ENCODE measurements at places on chromosomes 1 and 21.

GRCh38 chr1:31476891-31477846, 64.2 kb downstream of the SERINC2 start:
- DNase-seq: no peak

DNA sequence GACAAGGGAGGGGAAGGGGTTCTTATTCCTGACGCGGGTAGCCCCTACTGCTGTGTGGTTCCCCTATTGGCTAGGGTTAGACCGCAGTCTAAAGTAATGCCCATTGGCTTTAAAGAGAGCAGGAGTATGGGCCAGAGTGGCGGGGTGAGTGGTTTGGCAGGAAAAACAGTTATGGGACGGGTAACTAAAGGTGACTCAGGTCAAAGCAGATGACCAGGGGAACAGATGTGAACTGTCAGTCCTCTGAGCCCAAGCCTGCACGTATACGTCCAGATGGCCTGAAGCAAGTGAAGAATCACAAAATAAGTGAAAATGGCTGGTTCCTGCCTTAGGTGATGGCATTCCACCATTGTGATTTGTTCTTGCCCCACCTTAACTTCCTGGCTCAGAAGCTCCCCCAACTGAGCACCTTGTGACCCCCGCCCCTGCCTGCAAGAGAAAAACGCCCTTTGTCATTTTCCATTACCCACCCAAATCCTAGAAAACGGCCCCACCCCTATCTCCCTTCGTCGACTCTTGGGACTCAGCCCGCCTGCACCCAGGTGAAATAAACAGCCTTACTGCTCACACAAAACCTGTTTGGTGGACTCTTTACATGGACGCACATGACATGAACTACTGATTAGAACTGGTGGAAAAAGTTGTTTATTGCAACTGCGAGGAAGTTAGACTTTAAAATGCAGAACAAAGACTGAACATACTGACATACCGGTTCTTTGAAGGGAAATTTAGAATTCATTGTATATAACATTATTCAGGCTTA, 758 bp upstream of the ATAD3B start:
- no peak for DNase-seq

DNA sequence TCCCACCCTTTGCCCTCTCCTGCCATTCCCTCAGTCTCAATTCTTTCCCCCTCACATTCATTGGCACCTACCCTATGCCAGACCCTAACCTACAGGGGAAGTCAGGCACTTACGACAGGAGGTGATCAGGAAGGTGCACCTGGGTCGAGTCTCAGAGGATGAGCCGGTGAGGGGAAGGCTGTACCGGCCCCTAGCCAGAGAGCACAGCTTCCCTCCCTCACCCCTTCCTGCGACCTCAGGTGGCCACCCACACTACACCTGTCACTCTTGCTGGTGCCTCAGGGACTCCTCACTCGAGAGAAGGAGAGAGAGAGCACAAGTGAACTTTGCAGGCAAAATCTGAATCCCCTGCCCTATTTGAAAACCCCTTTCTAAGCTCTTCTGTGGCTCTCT, 1.7 kb upstream of the MYOM3 start:
- no peak for DNase-seq

- DNase-seq: no peak
These were observed 12.9 kb downstream of the DNAJC11 start for GRCh38 chr1:6688757-6689156.

DNA sequence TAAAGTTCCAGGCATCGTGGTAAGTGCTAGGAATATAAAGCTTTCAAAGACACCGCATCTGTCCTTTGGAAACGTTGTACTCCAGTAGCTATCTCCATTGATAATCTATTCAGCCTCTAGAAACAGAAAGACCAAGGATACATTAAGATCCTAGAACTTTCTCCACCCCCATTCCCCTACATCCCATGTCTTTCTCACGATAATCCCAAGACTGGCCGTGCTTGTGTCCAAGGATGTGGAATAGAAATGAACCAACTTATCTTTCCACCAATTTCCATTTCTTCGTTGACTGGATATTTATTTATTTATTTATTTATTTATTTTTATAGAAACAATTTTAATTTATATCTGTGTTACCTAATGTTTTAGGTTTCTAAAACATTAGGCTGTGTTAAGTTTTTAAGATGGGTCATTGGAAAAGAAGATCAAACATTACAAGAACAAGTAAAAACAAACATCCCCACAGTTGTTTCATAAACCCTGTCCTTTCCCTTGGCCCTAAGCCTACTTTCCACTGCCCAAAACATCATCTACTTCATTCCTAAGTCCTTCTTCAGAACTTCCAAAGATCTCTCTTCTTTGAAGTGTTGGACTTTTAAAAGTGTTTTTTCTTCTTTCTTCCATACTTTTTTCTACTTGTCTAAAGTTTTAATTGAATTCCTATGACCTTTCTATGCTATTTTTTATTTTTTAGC, 39.7 kb downstream of the LRRC8C start:
- DNase-seq: no peak

DNA sequence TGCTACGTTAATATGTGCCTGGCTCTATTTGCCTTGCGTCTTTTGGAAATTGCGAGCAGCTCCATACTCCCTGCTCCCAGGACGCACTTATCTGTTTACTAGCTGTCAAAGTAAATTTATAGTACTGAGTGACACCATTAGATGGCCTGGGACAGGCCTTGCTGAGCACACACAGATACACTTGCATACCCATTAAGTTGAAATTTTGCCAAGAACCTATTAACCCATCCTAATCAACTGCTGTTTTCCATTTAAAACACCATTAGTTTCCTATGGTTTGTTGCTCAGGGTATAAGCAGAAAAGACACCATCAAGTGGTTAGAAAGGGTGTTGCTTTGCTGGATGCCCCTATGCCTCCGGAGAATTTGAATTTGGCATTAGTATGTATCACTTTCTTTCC, 187.3 kb downstream of the SLC44A5 start:
- DNase-seq: no peak

DNA sequence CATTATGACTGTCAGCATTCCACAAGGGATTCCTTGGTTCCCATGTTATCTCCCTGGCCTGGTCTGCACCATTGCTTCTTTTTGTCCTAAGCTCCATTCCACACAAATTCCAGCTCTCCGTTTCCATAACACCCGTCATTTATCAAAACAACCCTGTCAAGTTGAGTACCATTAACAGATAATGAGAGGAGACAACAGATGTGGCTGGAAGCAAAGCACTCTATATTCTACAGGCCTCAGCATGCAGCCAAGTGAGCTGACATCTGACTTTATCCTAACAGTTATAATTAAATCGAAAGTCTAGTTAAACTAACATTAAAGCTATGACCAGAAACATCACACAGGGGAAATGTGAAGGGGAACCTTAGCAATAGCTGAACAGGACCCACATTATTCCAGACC, 110.4 kb downstream of the RERE start:
- DNase-seq: no peak
